ENCODE measurements at places on chromosomes 4 and X.
A peak's percentile ranks its signal among the peaks of the same experiment; 100 is the strongest.

- DNase-seq: no peak
These were observed 311.6 kb upstream of the DIAPH2 start for GRCh38 chrX:96373047-96373355.

DNA sequence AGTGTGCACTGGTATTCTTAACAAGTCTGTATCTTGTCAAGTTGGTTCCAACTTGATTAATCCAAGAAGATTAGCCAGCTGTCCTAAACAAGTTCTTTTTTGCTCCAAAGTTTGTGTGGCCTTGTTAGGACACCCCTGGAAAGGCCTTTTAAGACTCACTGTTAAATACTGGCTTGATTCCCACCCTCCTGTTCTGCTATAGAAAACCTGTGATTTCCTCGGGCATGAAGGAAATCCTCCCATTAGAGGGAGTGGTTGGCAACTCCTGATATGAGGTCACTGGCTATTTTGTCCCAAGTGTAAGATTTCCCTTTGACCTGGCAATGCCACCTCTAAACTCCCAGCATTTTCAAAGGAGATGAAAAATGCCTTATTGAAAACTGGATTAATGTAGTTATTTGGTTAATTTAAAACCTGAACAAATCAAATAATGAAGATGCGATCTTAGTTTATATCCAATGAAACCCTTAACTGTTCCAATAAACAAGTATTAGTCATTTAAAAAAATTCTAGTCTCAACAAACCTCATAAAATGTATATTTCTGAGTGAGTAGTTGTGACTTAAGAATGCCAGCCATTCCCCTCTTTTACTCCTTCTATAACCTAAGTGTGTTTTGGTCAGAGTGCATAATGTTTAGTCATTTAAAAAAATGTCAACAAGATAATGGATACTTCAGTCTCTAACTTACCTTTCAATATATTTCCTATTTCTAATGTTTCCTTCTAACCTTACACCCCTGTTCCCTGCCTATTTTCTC lies 94.4 kb downstream of the NPNT start:
- no peak for DNase-seq

DNA sequence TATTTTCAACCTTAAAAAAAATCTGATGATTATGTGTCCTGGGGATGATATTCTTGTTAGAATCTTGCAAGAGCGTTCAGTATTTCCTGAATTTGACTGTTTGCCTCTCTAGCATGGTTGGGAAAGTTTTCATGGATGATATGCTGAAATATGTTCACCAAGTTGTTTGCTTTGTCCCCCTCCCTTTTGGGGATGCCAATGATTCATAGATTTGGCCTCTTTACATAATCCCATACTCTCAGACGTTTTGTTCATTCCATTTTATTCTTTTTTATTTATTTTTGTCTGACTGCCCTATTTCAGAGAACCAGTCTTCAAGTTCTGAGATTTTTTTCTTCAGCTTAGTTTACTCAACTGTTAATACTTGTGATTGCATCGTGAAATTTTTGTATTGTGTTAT lies 415.1 kb downstream of the FAM47B start:
- DNase-seq: no peak

DNA sequence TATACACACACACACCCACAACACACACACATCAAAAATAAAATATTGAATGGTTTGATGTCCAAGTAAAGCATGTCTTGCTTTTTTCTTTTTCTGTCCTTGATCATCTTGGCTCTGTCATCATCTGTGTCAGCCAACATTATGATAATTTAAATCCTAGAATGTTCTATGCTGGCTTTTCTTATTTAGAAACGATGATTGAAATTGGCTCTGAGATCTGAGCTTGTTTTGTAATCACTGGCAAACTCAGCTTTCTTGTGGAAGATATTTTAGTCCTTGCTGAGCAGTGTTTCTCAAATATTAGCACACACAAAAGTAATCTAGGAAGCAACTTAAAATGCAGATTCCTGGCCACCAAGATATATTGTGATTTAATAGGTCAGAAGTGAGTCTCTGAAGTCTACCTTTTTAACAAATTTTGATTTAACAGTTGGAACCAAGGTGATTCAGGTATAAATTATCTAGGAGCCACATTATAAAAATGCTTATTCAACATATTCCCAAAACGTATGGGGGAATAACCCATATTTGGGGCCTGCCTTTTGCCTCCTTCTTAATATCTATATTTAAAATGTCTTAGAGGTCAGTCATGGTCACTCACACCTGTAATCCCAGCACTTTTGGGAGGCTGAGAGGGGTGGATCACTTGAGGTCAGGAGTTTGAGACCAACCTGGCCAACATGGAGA lies 24.0 kb upstream of the DSPP start:
- no peak for DNase-seq

- no peak for DNase-seq
These were observed 182.7 kb downstream of the ANK2 start for GRCh38 chr4:113232194-113232593.

DNA sequence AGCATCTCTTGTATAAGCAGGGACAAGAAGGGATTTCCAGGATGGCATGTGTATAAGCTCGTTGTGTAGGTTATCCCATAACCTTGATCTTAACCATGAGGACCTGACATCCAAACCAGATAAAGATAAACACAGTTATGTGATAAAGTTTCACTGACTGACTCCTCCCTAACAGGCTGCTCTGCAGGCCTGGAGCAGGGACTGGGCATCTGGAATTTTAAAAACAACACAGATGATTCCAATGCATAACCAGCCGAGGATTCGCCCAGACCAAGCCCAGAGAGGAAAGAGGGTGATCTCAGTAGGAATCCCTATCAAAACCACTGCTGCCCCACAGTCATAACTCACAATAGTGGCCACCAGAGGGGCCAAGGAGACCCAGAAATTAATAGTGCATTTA lies 22.7 kb downstream of the KLF3 start:
- DNase-seq: no peak

GRCh38 chr4:81314196-81314896 lies 99.3 kb upstream of the PRKG2 start:
- DNase-seq: no peak

DNA sequence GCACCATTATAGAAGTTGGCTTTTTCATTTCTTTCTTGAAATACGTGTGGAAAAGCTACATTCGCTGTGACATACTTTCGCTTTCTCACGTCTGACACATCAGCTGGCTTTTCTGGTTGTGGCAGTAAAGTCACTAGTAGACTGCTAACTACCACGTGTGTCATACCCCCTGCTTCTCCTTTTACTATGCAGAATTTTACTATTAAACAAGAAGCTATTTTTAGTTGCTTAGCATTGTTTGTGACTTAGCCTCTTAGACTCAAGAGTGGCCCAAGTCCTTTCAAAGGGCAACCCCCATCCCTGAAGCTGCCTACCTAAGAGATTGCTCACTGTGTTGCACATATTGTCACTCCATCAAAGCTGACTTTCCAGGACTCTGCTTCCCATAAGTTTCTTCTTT lies 2.1 kb upstream of the IL2 start:
- peak; percentile 70 for DNase-seq

DNA sequence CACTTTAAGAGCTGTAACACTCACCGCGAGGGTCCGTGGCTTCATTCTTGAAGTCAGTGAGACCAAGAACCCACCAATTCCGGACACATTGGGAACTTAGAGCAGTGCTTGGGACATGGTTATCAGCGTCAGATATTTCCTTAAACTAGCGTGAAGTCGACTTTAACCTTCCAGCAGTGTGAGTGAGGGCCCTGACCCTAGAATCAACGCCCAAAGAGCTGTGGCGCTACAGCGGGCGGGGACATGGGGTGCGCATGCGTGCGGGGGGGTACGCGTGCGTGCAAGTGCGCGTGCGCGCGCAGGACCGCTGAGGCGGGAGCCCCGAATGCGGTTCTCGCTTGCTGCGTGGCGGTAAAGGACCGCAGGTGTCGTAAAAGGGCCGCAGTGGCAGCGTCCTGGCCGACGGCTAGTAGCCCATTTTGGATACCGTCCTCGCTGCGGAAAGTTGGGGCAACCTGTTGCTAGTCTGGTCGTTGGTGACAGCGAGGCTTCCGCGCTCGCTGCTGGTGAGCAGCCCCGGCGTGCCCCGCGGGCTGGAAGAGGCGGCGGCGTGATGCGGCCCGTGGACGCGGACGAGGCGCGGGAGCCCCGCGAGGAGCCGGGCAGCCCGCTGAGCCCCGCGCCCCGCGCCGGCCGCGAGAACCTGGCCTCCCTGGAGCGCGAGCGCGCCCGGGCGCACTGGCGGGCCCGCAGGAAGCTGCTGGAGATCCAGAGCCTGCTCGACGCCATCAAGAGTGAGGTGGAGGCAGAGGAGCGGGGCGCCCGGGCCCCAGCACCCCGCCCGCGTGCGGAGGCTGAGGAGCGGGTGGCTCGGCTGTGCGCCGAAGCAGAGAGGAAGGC lies 19.8 kb upstream of the S100P start:
- DNase-seq: peak; percentile 95

- DNase-seq: no peak
These were observed 69.9 kb downstream of the COX7B2 start for GRCh38 chr4:46839128-46839527.

DNA sequence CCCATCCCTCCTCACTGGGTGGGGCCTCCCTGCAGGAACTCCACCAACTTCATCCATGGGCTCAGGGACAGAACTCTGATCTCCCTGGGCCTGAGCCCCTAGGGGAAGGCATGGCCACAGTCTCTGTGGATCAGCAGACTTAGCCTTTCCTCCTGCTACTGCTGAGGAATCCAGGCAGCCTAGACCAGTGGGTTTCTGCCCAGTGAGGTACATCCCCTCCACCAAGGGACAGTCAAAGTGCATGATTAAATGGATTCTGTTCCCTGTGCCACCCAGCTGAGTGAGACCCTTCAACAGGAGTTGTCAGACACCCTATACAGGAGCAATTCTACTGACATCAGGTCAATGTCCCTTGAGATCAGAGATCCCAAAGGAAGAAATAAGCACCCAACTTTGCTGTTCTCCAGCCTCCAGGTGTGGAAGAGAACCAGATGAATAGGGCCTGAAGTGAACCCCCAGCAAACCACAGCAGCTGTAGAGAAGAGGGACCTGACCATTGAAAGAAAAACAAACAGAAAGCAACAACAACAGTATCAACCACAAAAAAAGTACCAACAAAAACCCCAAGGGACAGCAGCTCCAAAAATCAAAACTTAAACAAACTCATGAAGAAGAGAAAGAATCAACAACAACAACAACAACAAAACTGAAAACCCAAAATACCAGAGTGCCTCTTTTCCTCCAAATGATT lies 84.8 kb downstream of the CHIC1 start:
- no peak for DNase-seq

DNA sequence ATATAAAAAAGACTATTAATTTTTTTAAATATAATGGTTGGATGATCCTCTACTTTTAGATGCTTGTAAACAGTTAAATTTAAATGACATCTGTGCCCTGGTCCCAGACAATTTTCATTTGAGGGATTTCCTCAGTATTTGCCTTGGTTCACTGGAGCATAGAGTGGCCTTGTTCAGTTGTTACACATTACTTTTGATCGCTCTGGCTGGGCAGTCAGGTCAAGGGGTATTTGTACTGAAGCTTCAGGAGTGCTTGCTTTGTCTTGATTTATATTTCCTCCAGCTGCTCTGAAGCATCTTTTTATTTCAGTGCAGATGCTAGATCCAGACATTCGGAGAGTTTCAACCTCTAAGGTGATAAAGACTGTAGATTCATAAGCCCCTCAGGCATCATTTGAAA lies 50.0 kb downstream of the COMMD8 start:
- DNase-seq: no peak

DNA sequence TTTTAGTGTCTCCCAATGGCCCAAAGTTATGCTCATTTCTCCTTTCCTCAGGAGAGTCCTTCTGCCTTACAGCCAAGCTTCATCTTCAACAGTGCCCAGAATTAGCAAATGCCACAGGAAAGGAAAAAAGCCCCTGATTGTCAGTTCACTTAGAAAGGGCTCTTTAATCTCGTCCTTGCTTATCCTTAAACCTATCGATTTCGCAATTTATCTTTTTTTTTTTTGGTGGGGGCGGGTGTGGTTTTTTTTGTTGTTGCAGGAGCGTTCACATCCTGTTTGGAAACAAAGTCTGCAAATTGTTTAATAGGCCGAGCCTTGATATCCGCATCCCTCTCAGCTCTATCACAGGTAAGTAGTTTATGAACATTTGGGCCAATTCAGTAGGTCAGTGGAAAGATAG lies 20.2 kb downstream of the TRPC5OS start:
- no peak for DNase-seq

GRCh38 chr4:17758485-17758884 lies 22.9 kb downstream of the FAM184B start:
- DNase-seq: no peak
